ENCODE measurements at places on chromosomes 4 and X.

- no peak for DNase-seq
These were observed 25.3 kb downstream of the IQCM start for GRCh38 chr4:149790172-149790907.

DNA sequence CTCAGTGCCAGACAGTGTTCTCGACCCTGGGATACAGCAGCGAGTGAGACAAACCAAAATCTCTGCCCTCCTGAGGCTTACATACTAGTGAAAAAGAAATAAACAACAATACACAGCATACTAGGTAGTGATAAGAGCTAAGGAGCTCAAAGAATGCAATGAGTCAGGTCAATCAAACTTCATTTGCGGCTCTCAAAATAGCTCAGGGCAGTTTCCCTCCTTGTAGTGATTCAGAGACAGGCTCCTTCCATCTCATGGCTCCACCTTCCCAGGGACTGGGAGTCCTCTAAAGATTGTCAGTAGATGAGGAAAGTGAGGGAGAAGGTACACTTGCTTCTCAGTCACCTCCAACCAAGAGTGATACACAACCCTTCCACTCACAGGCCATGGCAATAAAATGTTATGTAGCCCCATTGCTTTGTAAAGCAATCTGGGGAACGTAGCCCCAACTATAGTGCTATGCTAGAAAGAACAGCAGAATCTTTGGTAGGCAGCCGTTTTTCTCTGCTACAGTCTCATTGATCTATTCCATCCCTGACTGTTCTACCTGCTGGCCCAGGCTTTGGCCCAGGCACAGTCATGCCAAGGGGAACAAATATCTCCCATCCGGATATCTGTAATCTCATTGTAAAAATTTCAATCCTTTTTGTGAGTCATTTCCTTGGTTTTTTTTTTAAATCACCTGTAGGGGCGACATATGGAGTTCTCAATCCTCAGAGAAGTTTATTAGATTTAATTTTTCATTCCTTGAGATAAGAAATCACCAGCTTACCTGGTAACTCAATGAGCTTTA, 183.1 kb upstream of the S100G start:
- DNase-seq, result no peak

DNA sequence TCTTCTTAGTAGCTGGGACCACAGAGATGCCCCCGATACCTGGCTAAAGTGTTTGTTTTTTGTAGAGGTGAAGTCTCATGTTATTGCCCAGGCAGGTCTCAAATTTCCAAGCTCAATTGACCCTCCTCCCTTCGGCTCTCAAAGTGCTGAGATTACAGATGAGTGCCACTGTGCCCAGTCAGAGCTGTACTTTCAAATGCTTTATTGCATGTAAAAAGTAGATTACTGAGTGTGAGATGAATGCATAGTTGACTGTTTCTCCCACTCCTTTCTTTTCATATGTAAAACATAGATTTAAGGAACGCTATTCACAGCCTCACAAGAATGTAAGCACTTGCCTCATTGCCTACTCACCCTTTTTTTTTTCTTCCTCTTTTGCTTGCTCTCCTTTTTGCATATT, 984.4 kb upstream of the PABPC4L start:
- DNase-seq, result no peak

DNA sequence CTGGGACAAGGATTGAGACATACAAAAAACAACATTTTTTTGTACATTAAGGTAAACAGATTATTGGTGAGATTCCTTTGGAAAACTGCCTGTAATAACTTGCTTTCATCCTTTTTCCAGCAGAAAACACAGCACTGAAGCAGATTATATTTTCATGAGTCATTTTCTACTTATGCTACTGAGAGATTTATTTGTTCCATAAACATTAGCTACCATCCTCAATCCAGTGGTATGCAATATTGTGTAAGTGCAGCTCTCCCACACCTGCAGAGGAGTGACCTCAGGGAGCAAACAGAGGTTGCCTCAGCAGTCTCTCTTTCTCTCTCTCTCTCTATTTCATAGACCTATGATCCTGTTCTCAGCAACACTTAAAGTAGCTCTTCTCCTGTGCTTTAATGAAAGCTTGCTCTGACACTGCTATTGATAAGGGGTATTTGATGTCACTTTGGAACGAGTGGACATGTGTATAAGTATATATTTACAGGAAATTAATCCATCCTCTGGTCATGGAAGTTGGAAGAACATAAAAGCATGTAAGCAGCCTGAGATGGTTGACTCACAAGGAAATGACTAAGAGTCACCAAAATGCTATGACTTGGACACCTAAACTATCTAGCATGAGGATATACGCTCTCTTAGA, 163.7 kb upstream of the SPANXC start:
- DNase-seq, result no peak

- DNase-seq, result no peak
These were observed 54.0 kb upstream of the ZCCHC13 start for GRCh38 chrX:74249963-74250362.

GRCh38 chrX:66015152-66015831, 24.6 kb downstream of the VSIG4 start:
- no peak for DNase-seq

- DNase-seq, result no peak
These were observed 54.9 kb downstream of the ABLIM2 start for GRCh38 chr4:8103421-8104390.

DNA sequence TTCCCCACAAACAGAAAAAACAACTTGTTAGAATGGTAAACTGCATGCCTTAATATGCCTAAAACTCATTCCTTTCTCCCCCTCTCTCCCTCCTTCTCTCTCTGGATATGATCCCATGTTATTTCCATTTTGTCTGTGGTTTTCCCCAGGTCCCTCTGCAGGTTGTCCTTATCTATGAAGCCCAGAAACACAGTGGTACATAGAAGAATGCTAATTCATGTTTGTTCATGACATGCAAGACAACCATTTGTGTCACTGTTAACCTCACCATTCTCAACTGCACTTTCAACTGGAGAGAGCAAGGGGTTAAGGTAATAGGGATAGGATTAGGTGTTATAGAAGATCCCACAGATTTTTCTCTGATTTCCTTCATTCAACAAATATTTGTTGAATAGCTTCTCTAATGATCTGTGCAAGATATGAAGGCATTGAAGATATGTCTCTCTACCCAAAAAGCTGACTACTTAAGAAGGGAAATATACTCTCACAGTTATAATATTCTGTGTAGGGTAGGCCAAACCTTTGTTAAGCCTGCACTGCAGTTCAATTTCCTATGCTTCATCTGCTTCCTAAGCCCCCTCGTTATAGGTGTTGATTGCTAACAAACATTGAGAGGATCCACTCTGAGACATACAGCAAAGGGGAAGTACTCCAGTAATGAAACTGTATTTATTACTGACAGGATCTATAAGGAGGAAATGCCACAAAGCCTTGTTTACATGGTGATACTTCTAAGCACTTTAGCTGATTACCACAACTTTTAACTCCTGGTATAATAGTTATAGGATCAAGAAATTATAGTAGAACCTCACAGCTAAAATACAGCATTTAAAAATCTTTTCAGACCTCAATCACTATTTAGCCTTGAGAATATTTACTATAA, 96.1 kb downstream of the FRYL start:
- DNase-seq, result no peak

DNA sequence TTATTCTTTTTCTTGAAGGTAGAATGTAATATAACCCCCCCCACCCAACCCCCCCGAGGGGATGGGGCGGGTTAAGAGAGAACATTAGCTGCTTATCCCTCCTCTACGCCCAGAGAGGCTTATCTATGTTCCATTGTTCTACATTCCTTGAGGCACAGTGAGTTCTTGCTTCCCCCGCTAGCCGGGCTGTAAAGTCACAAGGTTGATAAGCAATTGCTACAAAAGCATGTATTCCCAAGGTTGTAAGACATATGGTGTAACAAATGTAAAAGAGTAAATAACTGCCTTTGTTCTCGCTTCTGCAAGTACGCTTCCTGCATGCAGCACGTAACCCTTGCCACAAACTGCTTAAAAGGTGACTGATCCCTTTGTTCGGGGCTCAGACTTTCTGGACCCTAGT, 8.2 kb downstream of the DCAF8L2 start:
- no peak for DNase-seq

- DNase-seq, result no peak
These were observed 31.8 kb upstream of the MTM1 start for GRCh38 chrX:150536455-150537116.

GRCh38 chrX:55144697-55145096, 55.9 kb downstream of the PAGE2 start:
- DNase-seq, result no peak

- no peak for DNase-seq
These were observed 761.8 kb downstream of the TRAM1L1 start for GRCh38 chr4:116323606-116324005.

Data from stimulated activated CD8-positive, alpha-beta memory T cell treated with anti-CD3 and anti-CD28 coated beads, Interleukin-15, amount 100 ng/mL, for 4 hours (primary cell).